ENCODE measurements at places on chromosomes 5 and 9.

DNA sequence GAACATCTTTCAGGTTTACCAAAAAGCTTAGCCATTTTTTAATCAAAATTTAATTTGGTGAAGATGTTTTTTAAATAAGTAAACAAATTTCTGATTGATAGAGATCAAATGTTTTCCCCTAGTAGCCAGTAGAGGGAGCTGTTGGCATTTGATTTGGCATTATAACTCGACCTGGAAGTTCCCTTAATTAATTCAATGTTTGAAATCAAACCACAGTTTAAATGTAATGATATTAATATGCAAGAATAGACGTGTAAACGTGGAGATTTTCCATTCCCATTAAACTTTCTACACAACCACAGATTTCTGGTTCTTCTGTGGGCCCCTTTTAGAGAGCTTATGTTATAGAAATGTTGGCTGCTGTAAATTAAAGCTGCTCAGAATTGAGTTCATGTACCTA lies 148.1 kb upstream of the MPDZ start:
- no peak for DNase-seq

- DNase-seq: no peak
Measured at GRCh38 chr5:58201922-58202648, 257.8 kb downstream of the PLK2 start.

- no peak for DNase-seq
Measured at GRCh38 chr5:91416491-91416890, 33.4 kb upstream of the ARRDC3 start.

DNA sequence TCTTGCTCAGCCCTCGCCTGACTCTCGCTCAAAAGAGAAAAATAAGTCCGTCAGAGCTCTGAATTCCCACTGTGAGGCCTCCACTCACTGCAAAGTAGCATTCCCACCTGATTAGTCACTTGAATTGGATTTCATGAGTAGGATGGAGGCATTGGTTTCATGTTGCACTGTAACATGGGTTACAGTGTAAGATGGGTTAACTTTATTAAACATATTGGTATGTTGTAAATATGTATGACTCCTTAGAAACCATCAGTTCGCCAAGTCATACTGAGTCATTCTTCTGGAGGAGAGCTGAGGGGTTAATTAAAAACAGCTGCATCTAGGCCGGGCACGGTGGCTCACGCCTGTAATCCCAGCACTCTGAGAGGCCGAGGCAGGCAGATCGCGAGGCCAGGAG lies 93.8 kb upstream of the BNC2 start:
- no peak for DNase-seq

DNA sequence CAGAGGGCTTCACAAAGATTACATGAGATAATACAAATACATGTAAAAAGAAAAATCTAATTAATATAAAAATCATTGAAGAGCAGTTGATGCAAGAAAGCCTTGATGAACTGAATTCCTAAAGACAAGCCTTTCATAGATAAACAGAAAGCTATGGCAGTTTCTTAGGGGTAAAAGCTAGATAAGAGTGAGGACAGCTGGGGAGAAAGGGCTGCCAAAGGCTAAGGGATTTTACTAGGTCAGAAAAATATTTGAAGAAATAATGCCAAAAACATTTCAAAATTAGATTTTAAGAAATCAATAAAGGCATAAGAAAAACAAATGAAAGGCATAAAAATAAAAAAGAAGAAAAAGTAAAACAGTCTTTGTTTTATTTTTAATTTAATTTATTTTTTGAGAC lies 107.9 kb upstream of the ZNF366 start:
- no peak for DNase-seq

DNA sequence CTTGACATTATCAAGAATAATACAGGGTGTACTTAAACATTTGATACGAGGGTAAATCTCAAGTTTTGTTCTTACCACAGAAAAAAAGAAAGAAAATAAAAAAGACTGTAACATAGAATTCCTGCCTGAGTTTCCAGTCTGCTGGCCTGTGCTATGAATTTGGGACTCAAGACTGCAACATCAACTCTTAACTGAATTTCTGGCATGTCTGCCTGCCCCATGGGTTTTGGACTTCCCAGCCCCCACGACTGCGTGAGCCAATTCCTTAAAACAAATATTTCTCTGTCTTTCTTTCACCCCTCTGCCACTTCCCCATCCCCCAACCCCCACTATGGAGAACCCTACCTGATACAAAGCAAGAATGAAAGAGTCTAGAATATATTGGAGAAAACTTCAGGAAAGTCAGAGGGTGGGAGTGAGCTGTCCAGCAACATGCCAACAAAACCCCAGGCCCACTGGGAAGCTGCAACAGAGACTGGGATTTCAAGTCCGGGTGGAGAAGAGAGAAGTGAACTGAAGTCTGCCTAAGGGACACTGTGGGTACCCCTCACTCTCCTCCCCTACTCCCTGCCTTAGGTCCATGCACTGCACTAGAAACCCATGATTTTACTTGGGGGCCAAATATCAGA lies 43.0 kb downstream of the MARCHF3 start:
- no peak for DNase-seq

- no peak for DNase-seq
Measured at GRCh38 chr5:3187771-3188425, 407.7 kb upstream of the IRX1 start.

- no peak for DNase-seq
Measured at GRCh38 chr5:107290780-107291398, 379.8 kb downstream of the EFNA5 start.

DNA sequence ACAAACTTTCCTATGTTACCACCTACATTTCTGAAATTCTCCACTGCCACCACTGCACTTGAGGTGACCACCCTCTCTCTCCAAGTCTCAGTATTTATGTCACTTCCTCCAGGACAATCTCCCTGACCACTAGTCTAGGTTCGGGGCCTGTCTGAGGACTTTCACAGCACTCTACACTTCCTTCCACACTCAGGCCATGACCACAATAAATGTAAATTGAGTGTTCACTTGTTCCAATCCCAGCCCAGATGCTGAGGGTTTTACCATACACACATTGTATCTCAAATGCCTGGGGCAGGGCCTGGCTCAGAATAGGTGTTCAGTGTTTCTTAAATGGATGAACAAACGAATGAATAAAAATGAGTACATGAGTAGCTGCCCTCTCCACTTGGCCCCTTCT lies 26.9 kb upstream of the CCNG1 start:
- no peak for DNase-seq

DNA sequence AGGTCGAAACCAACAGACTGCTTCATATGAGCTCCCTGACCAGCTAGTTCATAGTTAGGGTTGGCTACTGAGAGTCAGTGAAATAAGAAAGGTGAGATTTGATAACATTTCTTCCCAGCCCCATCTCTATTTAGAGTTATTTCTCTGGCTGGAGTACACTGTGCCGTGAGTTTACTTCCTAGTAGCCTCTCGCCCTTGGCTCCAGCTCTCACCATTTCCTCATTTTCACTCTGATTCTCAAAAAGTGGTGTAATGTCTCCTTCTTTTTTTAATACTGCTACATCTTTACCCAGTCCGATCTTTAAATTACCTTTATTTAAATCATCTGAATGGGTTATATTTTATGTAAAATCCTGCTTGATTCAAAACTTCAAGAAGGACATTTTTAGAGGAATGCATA lies 100.4 kb upstream of the FAM174A start:
- no peak for DNase-seq

- DNase-seq: no peak
Measured at GRCh38 chr9:14439555-14439954, 125.6 kb upstream of the NFIB start.

DNA sequence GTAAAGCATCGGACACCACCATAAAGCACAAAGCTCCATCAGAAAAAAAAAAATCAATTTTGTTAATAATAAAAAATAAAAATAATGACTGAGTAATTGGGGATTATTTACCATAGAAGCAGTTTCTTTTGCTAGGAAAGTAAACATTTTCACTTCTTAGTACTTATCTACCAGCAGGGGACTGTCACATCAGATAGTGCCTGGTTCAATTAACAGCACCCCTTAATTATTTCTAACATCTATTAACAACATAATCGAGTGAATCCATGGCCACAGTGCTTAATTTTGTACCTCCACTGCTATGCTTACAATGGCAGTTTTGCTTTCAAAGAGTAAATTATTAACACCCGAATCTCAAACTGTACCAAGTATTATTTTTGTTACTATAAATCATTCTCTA lies 221.7 kb downstream of the SMARCA2 start:
- no peak for DNase-seq

GRCh38 chr5:10461904-10462555 lies 20.4 kb downstream of the ROPN1L start:
- DNase-seq: no peak

- no peak for DNase-seq
Measured at GRCh38 chr9:99614341-99614740, 207.3 kb upstream of the NR4A3 start.

DNA sequence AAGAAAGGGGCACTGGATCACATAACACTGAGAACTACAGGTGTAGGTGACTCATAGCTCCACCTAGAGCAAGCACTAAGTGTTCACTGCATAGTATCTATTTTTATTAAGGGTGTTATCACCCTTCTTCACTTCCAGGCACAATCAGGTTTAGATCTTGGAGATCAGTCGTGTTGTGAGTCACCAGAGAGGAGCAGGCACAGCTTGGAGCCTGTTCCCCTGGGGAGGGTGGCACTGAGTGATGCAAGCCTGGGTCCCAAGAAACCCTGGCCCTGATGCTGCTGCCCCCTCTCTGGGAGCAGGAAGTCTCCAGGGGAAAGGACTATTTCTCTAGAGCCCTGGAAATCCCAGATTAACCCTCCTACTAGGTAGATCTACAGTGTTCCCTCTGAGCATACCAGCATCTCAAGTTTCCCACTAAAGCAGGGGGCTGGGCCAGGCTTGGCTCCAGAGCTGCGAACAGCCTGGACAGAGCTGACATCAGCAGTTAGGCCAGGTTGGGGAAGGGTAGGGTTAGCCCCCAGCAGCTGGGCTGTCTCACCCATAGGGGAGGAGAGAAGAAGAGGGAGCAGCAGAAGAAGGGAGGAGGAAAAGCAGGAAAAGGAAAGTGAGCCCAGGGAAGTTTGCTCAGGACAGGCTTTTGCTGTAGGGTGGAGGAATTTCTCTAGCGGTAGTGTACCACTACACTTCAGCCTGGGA lies 28.1 kb upstream of the SPINK4 start:
- no peak for DNase-seq

GRCh38 chr9:37146410-37146809 lies 26.0 kb downstream of the ZCCHC7 start:
- no peak for DNase-seq

- no peak for DNase-seq
Measured at GRCh38 chr9:124741662-124742061, 29.4 kb downstream of the NR6A1 start.

DNA sequence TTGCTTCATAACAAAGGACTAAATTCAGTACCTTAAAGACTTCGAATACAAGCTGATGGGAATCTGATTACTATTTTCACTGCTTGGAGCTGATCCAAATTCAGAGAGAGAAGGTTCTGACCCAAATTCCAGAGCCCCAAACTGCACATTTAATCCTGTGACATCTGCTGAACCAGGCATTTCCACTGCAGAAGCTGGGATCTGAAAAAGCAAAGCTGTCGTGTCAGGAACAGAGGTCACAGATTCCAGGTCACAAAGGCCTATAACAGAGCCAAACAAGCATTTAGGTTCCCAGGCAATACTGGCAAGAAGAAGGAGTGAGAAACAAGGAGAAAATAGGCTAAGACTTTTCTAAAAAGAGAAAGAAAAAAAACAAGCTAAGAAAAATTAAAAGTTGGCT lies 105.3 kb downstream of the UBAP2 start:
- no peak for DNase-seq

- DNase-seq: peak; percentile 88
Measured at GRCh38 chr9:120875954-120876841, 790 bp downstream of the PHF19 start.

- no peak for DNase-seq
Measured at GRCh38 chr9:76866689-76867088, 39.2 kb downstream of the PRUNE2 start.

DNA sequence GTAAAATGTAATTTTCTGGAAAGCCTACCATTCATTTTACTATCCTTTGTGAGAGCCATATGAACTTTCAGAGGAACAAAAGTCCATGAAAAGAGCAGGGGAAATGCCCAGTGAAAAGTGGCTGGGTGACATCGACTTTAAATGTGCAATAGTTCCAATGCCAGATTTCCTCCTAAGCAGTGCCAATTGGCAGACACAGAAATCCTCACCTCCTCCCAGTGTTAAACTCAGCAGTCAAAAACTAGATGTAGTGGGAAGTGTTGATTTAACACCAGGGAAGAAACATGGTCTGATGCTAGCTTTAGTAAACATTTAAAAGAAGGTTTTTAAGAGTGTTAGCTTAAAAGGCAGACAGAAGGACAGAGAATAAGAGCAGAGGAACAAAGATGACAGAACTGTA lies 2055.2 kb downstream of the MAT2B start:
- no peak for DNase-seq

GRCh38 chr5:134041570-134042411 lies 37.0 kb upstream of the VDAC1 start:
- DNase-seq: no peak

DNA sequence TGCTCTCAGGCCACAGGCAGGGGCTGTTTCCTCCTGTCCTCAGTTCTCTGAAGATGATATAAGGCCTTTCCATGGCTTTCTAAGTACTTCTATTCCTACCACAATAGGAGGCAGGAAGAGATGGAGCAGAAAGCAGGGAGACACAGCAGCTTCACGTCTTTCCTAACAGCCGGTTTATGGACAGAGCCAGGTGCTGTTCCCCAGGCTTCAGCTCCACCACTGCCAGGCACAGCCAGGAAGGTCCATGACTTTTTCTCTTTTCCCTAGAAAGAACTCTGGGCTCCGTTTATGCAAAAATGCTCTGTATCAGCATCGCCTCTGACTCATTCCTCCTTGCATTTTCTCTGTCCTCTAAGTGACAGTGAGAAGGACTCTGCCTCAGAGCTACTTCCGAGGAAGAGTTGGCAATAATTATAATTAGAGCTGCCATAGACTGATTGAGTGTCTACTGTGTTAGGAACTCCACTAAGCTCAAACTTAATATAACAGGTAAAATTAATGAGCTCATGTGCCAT lies 478.5 kb downstream of the RASEF start:
- no peak for DNase-seq

DNA sequence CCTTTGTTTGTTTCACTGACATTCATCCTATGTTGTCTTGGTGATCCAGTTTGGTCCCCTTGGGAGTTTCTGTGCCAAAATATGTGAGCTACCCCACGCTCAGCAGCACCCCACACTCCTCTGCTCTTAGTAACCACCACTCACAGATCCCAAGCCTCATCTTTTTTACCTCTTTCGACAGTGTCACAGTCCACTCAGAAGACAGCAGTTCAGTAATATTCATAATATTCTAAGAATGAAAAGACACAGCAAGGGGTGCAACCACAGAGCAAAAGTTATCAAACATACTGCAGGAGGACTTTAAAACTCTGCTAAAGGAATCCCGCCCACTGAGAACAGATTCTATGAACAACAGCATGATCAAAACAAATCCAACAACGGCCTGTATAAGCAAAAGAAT lies 28.2 kb downstream of the RNF130 start:
- DNase-seq: no peak
